NCI-H146 (cell line): ENCODE measurements at places on chromosomes 5 and 9.

DNA sequence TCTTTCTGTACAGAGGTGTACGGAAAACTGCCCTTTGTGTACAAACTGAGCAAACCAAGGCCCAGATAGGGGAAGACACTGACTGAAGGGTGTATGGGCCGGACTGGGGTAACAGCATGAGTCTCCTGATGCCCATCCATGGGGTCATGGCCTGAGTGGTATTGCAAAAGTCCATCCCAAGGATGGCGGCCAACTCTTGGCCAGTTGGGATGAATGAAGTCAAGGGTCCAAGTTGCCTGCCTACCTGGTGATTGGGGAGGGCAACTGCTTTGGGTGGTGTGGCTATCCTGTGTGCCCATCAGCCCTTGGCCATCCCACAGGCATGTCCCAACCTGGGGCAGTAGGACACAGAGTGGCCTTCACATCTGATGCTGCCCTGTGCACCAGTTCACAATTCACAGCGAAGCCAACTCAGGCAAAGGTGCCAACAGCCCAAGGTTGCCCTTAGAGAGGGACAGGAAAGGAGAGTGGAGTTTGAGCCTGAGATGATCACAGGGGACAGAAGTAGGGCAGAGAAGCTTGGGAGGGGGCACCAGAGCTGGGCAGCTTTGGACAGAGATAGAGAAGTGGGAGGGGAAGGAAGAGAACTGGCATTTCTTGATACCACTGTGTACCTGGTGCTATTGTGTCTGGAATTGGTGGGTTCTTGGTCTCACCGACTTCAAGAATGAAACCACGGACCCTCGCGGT, 46.6 kb downstream of the COL15A1 start:
- no peak for DNase-seq

GRCh38 chr9:128323791-128324190, 1.2 kb downstream of the COQ4 start:
- DNase-seq = no peak

GRCh38 chr5:66307647-66308241, 163.6 kb downstream of the SREK1 start:
- peak; percentile 73 for DNase-seq

GRCh38 chr9:17846948-17847655, 268.2 kb downstream of the SH3GL2 start:
- DNase-seq = peak; percentile 77

- no peak for DNase-seq
Measured at GRCh38 chr5:135127439-135128240, 93.6 kb upstream of the PITX1 start.

DNA sequence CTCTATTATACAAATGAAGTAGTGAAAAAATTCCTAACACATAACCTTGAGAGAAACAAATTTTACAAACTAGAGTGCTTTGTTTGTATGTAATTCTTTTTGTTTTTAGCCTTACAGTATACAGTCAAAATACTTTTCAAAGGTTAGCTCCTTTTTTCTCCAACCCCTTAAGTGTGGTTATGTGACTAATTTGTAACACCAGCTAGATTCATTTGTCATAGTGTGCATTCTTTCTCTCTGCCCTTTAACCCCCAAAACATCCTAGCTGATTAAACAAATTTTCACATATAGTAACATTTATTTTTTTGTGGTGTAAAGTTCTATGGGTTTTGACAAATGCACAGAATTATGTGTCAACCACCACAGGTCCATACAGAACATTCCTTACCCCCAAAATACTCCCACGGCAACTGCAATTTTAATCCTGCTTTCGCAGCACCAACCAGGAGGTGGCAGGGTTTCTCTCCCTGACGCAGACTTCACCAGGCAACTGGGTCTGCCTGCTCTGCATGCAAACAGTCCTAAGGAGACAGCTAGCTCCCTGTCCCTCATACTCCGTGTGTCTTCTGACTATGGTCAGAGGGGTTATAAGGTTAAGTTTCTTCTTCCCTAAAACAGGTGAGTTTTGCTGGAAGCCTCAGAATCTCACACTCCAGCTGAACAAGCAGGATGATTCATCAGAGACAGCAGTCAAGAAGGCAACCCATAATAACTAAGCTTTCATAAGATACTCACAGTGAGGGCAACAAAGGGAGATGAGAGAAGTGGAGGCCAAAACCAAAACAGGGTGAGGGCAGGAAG, 44.5 kb upstream of the NR5A1 start:
- DNase-seq = peak; percentile 4

GRCh38 chr9:125346080-125346732, 84.6 kb downstream of the GAPVD1 start:
- DNase-seq = no peak

GRCh38 chr5:196350-196749, 5.1 kb downstream of the LRRC14B start:
- DNase-seq = no peak

- peak; percentile 39 for DNase-seq
Measured at GRCh38 chr5:5353681-5354080, 68.8 kb upstream of the ICE1 start.

DNA sequence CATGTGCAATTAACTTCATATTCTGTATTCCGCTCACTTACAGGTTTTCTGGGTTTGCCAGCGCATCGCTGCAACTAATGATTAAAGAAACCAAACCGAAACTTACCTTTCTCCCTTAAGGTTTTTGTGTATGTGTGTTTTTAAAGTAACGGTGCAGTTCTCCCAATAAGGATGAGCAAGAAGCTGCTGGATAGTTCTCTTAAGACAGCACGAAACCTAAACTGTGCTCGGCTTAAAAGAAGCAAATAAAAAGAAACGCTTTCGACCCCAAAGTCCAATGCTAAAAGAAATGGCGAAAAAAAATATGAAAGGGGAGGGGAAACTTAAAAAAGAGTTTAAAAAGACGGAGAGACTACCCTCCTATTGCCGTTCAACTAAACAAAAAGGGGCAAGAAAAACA, 340 bp downstream of the ELAVL2 start:
- DNase-seq = no peak

DNA sequence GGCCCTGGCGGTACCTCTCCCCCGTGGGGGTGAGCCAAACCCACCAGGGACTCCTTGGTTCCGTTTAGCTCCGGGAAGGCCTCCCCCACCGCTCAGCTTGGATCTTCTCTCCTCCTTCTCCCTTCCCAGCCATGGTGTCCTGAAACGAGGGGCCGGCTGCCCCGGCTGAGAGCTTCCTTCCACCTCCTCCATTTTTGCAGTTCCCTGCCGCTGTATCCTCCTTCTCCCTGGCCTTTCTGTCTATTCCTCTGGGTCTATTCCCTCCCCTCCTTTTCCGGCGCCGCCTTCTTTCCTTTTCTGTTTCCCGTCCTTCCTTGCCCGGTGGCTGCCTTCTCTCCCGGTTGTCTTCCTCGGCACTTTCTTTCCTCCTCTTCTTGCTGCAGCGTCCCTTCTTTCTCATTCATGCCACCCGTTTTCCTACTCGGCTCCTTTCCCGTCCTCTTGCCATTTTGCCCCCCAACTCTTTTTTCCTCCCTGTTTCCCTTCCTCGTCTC, 110.4 kb downstream of the LIFR start:
- DNase-seq = no peak

- no peak for DNase-seq
Measured at GRCh38 chr9:132023419-132024180, 56.1 kb downstream of the MED27 start.

- no peak for DNase-seq
Measured at GRCh38 chr9:107720501-107720900, 230.9 kb upstream of the KLF4 start.

- no peak for DNase-seq
Measured at GRCh38 chr5:34022121-34022705, 14.4 kb upstream of the AMACR start.
